Right forelimb (tissue), 1 donor: ENCODE measurements at places on chromosomes 5 and 9.

DNA sequence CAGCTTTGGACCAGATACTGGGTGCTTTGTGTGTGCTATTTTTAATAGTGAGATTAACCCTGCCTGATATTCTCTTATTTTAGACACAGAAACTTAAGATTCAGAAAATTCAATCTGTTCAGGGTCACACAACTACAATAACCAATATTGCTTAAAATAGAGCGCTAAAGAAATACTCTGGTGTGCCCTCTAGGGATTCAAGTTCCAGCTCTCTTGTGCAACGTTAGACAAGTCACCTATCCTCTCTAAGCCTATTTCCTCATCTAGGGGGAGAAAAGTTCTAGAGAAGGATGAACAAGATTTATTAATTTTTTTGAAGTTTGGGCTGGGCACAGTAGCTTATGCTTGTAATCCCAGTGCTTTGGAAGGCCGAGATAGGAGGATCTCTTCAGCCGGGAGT, 2.1 kb upstream of the SCAI start:
- no peak for DNase-seq

DNA sequence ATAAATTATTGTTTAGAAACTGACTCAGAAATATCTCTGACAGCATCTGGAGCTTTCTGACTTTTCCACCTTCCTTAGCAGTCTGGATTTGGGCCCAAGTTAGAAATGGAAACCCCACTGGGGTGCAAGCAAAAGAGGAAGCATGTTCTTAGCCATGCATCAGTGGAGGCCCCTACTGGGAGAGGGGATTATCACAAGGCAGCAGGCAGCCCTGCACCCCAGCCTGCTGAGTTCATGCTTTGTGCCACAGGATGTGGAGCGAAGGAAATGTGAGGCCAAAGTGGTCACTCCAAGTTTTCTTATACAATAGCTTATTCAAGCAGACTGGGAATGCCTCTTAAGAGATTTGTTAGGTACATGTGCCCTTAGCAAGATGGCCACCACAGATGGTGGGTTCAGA, 146.5 kb upstream of the TLX3 start:
- DNase-seq: no peak

- peak; percentile 18 for DNase-seq
Observed at GRCh38 chr5:135079099-135079681, 45.2 kb upstream of the PITX1 start.

- peak; percentile 59 for DNase-seq
Observed at GRCh38 chr5:151155775-151156506, 1.6 kb downstream of the ANXA6 start.
